ENCODE measurements at places on chromosomes 13 and 19. TPM values are rescaled to one million over a fixed set of nuclear protein-coding genes. Genes with fewer than 3 reads are reported as not detected.

GRCh38 chr13:28301839-28302238 lies 163.5 kb downstream of the PAN3 start:
- no peak overlapping the region for H3K4me3 ChIP-seq
- 0 out of 2 replicates have a peak, but pooled peaks cover 4% of the 10 kb centered on the region for H3K27me3 ChIP-seq
- H3K36me3 ChIP-seq: no peaks in the 10 kb centered on the region

- no peaks in the 10 kb centered on the region for H3K36me3 ChIP-seq
- DNase-seq: peak; percentile 56
- H3K4me3 ChIP-seq: no peak overlapping the region
- H3K4me1 ChIP-seq: peaks cover 6% of the 10 kb centered on the region
- H3K27me3 ChIP-seq: no peaks in the 10 kb centered on the region
Measured at GRCh38 chr19:10593820-10594637, 6.9 kb upstream of the AP1M2 start.

- no peaks in the 10 kb centered on the region for H3K36me3 ChIP-seq
- H3K4me1 ChIP-seq: no peaks in the 10 kb centered on the region
- no peaks in the 10 kb centered on the region for H3K27me3 ChIP-seq
- DNase-seq: peak; percentile 42
Measured at GRCh38 chr13:70623239-70623638, 515.0 kb upstream of the KLHL1 start.

Gene RFPL4A
- total RNA-seq: 1.1 TPM

DNA sequence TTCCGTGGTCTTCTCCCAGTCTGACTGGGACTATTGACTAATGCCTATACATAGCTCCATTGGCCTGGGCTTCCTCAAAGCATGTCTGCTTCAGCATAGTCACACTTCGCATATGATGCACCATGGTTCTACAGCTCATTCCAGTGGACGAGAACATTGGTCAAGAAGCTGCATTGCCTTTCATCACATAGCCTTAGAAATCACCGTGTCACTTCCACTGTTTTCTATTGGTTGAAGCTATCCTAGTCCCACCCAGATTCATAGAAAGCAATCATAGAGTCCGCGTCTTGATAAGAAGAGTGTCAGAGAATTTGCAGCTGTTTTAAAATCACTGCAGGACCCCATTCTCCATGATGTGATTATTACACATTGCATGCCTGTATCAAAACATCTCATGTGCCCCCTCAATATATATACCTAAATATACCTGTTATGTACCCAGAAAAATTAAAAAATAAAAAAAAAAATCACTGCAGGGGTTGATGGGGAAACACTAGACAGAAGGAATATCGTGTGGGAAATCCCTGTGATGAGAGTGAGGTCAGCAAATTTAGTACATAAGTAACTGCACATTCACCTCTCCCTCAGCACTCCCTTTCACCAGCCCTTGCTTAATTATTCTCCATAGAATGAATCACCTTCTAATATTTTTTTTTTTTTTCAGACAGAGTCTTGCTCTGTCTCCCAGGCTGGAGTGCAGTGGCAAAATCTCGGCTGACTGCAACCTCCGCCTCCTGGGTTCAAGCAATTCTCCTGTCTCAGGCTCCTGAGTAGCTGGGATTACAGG lies 2.2 kb upstream of the ARHGAP33 start:
- H3K4me1 ChIP-seq: peaks cover 15% of the 10 kb centered on the region
- no peak for DNase-seq
- H3K36me3 ChIP-seq: no peaks in the 10 kb centered on the region
- no peak overlapping the region for H3K27ac ChIP-seq
- H3K27me3 ChIP-seq: no peaks in the 10 kb centered on the region
- no peak overlapping the region for H3K4me3 ChIP-seq

- H3K36me3 ChIP-seq: no peaks in the 10 kb centered on the region
- no peaks in the 10 kb centered on the region for H3K4me1 ChIP-seq
- peak overlapping the region; percentile 65 for H3K4me3 ChIP-seq
- no peak overlapping the region for H3K27ac ChIP-seq
- 0 out of 2 replicates have a peak, but pooled peaks cover 5% of the 10 kb centered on the region for H3K27me3 ChIP-seq
Measured at GRCh38 chr13:94967183-94968039, 255.1 kb upstream of the SOX21 start.

Gene BRSK1
- 13.2 TPM for total RNA-seq

DNA sequence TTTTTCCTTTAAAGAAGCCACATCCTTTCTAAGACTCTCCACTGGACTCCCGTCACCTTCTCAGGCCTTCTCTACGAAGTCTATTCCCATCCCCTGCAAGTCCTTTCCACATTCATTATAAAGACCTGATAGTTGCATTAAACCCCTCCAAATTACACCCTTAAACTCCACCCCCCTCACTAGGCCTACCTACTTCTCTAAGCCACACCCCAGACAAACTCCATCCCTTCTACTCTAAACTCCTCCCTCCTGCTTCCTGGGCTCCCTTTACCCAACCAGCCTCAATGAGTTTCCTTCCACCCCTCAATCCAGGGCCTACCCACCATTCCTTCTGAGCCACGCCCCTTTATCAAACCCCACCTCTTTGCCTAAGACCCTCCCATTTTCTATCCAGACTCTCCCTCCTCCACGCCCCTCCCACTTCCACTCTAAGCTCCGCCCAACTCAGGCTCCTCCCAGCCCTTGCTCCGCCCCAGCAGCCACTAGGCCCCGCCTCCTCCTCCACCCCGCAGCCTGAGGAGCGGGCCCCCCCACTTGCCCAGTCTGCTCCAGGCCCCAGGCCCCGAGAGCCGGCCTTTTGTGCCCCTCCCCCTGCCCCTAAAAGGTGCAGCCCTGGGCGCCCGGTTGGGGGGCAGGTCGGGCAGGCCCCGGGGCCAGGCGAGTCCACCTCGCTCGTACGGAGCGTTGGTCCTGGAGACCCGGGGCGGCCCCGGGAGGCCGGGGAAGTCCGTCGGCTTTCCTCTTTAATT lies 424 bp downstream of the FIZ1 start:
- H3K4me3 ChIP-seq: peak overlapping the region; percentile 76
- peaks cover 21% of the 10 kb centered on the region for H3K36me3 ChIP-seq
- peak; percentile 98 for DNase-seq
- H3K4me1 ChIP-seq: no peaks in the 10 kb centered on the region
- peak overlapping the region; percentile 98 for H3K27ac ChIP-seq

- peaks cover 40% of the 10 kb centered on the region for H3K36me3 ChIP-seq
- H3K27ac ChIP-seq: no peak overlapping the region
- H3K27me3 ChIP-seq: no peaks in the 10 kb centered on the region
- H3K4me1 ChIP-seq: peaks cover 6% of the 10 kb centered on the region
Measured at GRCh38 chr13:110310541-110311442, 3.7 kb downstream of the COL4A2 start.

Gene SIGLEC14
- not detected for total RNA-seq

DNA sequence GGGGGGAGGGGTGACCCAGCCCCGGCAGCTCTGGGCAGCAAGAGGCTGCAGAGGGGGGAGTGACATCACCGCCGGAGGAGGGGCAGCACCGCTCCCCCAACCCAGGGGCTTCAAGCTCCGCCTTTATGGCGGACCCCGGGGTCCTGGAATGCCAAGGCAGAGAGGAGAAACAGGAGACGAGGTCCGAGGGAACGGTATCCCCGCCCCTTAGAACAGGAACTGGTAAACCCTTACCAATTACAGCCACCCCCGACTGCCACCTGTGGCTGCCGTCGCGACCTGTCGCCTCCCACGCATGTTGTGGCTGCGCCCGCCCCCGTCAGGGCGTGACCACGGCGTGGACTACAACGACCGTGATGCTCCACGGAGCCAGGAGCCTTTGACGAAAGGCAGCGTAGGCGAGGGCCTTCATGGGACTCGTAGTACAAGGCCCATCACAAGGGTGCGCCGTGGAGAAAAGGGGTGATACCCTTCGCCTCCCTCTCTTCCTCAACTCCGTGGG lies 4.1 kb upstream of the KCNC3 start:
- H3K27ac ChIP-seq: no peak overlapping the region
- DNase-seq: peak; percentile 72
- no peaks in the 10 kb centered on the region for H3K27me3 ChIP-seq
- no peaks in the 10 kb centered on the region for H3K4me1 ChIP-seq
- H3K4me3 ChIP-seq: peak overlapping the region; percentile 51

Data from SJCRH30 (cell line).